ENCODE measurements at places on chromosomes 4 and X.

- no peak for DNase-seq
Observed at GRCh38 chr4:1695913-1696312, 11.8 kb upstream of the FAM53A start.

DNA sequence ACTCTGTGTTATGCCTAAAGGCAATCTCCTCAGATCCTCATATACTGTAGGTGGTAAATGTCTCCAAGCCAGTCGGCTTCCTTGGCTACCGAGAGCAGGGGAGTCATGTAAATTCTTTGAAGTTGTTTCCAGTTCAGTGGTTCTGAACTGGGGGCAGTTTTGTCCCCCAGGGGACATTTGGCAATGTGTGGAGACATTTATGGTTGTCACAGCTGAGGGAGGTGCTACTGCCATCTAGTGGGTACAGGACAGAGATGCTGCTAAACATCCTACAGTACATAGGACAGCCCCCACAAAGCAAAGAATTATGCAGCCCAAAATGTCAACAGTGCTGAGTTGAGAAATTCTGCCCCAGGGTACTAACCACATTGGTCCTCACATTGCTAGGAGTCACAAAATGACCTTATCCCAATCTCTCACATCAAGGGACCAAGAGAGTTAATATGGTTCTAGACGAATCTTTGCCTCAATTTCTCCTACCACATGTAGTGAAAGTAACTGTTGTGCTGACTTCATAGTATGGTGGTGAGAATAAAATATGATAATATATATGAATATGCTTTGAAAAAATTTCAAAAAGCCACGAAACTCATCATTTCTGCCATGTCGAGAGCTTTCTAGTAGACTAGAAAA, 104.4 kb upstream of the ARHGAP24 start:
- DNase-seq: no peak

DNA sequence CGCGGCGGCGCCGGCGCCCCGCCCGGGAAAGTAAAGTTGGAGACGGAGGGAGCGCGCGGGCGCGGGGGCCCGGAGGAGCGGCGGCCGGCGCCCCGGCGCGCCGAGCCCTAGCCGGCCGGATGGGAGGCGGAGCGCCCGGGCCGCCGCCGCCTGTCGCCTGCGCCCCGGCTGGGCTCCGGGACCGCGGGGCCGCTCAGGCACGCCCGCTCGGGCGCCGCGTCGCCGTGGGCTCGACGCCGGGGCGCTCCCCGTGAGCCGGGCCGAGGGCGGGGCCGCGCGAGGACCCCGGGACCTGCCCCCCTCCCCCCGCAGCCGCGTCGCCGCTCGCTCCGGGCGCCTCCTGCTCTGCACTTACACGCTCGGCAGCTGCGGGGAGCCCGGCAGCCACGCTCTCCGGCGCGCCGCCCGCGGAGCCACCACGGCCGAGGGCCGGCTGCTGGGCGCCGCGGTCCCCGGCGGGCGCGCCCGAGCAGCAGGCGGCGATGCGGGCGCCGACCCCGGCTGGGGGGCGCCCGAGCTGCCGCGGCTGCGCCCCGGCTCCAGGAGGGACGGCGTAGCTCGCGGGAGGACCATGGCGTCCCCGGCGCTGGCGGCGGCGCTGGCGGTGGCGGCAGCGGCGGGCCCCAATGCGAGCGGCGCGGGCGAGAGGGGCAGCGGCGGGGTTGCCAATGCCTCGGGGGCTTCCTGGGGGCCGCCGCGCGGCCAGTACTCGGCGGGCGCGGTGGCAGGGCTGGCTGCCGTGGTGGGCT, at the start of gene ADRA2C:
Gene ADRA2C, plus strand, starts transcription at position 350 of the 749 bp plus-strand sequence. Its CDS starts 222 bp downstream, at position 572.
- no peak for DNase-seq

- DNase-seq: no peak
Observed at GRCh38 chr4:168979338-168979737, 30.7 kb downstream of the CBR4 start.

DNA sequence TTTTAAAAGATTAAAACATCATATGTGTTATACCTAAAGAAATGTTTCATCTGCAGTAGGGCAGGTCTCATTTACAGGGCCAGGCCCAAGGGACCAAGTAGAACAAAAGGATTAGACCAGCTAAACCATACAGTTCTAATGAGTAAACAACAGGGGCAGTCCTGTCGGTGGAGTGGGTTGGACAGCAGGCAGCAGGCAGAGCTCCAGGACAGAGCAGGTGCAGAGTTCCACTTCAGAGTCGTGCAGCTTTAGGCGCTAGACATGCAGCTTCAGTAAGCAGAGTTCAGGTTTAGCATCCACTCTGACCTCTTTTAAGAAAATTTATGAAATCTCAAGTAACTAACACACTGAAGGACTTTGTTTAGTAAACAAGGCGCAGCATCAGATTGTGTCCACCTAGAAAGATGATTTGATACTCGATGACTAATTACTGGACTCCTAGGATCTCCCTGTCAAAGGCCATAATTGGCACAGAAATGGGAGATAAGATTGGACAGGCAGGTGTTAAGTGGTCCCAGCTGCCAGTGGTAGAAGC, 487.7 kb upstream of the INTU start:
- no peak for DNase-seq

- DNase-seq: no peak
Observed at GRCh38 chr4:149296503-149296902, 519.1 kb downstream of the IQCM start.

- DNase-seq: no peak
Observed at GRCh38 chr4:13903901-13904300, 276.4 kb upstream of the BOD1L1 start.

DNA sequence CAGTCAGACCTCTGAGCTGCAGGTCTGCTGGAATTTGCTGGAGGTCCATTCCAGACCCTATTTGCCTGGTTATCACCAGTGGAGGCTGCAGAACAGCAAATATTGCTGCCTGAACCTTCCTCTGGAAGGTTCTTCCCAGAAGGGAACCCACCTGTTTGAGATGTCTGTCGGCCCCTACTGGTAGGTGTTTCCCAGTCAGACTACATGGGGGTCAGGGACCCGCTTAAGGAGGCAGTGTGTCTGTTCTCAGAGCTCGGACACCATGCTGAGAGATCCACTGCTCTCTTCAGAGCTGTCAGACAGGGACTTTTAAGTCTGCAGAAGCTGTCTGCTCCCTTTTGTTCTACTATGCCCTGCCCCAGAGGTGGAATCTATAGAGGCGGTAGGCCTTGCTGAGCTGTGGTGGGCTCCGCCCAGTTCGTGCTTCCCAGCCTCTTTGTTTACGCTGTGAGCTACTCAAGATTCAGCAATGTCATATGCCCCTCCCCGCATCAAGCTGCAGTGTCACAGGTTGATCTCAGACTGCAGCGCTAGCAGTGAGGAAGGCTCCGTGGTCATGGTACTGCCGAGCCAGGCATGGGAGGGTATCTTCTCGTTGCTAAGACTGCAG, 44.1 kb upstream of the KDR start:
- DNase-seq: no peak

DNA sequence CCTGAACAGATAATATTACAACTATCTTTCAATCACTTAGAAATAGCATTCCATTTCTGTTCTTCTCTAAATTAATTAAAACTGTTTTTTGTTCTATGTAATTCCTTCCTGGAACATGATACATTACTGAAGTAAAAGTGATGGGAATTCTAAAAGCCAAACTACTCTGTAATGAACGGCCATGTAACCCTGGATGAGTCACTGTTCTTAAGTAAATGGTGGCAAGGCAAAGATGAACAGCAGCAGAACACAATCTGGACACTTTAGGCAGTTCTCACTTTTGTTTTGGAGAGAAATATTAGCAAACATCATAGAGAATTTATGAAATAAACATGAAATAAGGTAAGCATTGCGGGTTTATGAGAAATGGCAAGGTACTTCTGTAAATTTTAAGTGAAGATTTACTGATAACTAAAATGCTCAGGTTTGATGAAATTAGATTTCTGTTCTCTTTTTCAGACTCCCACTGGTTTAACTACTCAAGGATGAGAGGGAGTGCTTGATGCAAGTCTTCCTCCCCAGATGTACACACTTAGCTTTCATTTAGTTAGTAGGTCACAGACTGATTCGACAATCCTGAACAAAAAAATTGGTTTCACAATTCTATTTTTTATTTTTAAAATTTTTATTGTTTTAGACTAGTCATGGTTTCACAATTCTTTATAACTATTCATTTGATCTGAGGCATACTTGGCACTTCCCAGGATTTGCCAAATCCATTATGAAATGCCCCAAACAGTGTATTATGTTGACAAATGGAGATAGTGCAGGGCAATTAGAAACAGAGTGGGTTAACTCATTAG, 964 bp upstream of the GPR82 start:
- no peak for DNase-seq

DNA sequence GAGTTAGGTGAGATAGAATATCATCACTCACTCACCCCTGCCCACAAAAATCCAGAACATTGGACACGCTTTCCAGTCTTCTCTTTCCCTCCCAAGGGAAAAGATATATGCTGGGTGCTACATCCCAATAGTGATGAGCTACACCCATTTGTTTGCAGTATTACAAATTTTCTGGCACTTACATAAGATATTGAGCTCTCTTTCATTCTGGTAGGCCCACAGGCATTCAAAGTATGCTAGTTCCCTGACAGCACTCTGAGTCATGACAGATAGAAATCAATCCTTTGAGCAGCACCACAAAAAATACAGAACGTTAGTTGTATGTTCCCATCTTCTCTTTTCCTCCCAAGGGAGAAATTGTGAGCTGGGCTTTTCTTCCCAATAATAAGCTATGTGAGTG, 477.6 kb upstream of the GRID2 start:
- no peak for DNase-seq

DNA sequence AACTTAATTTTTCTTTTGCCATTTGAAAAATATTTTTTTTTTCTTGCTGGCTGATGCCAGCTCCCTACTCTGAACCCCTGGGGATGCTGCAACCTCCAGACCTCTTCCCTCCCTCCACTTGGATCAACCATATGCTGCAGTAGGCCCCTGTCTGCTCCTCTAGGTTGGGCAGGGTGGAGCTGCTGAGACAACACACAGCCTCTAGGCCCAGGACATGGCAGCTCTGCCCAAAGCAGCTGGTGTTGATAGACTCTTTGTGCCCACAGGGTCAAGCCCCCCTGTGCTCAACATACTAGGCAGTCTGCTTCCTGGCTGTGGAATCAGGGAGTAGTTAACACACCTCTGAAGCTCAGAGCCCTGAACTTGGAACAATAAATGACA, 19.9 kb upstream of the CLNK start:
- no peak for DNase-seq

GRCh38 chrX:134172588-134173259, 64.3 kb upstream of the CCDC160 start:
- no peak for DNase-seq

All from cortex of kidney (tissue), 1 donor.